ENCODE measurements at places on chromosomes 3 and 15.

- DNase-seq: no peak
Observed at GRCh38 chr3:48320996-48321395, 12.5 kb downstream of the SPINK8 start.

GRCh38 chr3:156530980-156531379 is 23.9 kb downstream of the SSR3 start:
- no peak for DNase-seq

DNA sequence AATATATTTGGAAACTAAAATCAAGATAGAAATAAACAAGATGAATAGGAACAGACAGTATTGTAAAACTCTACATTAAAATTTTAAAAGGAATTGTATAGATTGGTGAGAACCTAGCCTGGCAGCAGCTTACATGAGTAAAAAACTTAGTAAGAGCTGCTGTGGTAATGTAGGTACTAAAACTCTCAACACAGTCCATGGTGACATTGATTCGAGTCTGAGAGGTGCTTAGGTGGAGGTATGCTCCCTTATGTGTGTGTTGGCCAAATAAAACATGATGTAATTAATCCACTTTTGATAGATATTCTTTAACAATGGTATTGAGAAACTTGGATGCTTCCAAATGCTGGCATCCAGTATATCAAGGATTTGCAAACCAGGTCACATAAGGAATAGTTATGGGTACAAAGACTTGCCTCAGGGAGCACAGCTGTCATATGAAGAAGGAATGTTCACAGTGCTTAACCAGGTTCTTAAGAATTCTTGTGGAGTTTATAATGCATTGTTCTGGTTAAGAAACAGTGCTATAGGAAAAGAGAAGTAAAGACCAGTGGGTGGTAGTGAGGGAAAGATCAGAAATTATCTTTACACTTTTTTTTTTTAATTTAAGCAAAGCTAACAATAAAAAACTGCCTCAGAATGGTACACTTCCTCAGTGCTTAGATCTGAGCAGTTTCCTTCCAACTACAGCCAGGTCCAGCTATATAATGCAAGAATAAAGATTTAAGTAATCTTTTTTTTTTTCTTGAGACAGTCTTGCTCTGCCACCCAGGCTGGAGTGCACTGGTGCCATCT is 24.6 kb upstream of the IL20RB start:
- DNase-seq: no peak

DNA sequence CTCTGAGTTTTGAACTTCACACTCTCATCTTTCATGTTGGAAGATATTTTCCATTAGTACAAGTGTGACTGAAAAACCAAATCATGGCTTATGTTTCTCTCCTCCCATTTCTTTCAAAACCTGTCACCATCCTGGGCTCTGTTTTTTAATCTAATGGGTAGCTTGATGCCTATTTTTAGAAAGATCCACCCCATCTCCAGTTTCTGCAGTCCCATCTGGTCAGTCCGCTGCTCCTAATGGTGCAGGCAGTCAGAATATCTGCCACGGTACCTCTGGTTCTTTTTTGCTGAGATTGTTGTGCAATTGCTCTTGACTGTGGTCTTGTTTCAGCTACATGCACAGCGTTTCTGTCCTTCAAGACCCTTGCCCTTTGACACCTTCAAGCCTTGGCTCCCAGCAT is 240.9 kb upstream of the CADM2 start:
- DNase-seq: no peak

DNA sequence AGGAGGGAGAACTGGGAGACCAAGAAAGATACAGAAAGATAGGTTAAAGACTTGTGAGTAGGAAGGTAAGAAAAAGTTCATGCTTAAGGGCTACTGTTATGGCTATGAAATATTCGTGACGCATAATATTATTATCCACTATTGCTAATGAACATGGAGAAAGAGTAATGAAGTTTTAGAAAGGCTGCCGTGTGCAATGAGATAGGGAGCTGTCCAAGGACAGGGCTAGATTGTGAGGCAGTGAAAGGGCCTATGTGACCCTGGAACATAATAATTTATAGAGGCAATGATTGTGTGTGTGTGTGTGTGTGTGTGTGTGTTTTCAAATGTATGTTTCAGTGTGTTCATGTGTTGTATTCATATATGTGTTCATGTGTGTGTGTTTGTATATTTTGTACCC is 27.7 kb downstream of the MBNL1 start:
- DNase-seq: no peak

DNA sequence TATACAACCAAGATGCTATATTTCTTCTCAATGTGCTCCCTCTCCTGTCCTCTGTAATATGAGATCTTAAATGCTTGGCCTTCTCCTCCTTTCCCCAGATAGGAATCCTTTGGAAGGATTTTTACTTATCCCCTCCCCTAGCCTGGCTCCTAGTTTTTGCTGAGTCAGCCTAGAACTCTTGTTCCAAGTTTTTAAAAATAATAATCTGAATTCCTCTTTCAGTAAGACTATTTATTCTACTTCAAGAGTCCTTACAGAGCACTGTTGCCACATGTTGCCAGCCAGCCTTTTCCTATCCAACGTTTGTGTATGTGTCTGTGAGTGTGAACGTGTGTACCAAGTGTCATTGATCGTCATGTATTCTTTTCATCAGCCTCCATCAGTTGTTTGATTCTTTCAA is 11.0 kb upstream of the KCNMB2 start:
- no peak for DNase-seq

DNA sequence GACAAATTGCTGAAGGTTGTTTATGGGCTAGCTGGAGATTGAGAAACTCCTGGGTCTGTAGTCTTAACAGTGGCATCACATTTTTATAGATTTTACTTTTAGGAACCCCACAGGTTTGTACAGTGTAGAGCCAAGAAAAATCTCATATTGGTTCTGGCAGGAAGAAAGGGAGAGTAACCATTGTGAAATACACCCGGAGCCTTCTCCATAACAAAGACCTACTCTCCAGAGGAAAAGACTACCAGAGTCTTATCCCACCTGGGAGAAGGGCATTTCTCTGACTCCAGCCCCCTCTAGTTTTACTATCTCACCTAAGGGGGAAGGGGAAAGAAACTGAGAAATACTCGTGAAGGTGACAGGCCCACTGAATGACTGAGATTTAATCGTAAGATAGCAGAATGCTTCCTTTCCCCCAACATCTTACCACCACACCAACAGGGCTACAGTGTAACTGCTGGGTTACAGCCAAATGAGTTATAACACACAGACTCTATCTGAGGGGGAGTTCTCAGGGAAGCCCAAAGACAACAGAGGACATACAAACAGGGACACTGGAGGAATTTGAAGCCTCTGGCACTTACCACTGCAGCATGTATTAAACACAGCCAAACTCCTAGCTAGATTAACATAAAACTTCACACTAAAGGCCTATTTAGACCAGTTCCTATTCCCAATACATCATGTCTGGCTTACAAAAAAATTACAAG is 56.1 kb downstream of the SYN2 start:
- no peak for DNase-seq

- no peak for DNase-seq
Observed at GRCh38 chr15:57041416-57041815, 123.0 kb downstream of the TCF12 start.

DNA sequence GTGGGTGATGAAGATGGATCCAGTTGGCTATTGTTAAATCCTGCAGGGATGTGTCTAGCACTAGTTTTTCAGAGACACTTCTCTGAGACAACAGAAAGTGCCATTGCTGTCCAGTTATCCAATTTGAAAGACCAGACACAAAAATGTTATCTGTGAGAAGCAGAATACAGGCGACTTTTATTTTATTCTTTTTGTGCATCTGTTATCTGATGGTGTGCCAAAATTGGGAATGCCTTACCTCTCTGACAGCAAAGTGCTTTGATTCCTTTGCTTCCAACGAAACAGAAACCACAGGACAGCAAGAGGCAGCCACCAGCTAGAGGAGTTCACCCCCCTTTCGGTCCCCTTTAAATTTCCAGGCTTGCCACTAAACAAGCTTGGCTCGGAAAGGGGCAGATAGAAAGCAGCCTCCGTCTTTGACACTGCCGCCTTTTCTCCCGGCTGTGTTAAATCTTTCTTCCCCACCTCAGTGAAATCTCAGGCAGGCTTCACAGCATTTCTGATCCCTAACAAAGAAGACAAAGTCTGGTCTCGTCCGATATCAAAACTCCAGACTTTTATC is 17.7 kb upstream of the PRR20G start:
- no peak for DNase-seq

DNA sequence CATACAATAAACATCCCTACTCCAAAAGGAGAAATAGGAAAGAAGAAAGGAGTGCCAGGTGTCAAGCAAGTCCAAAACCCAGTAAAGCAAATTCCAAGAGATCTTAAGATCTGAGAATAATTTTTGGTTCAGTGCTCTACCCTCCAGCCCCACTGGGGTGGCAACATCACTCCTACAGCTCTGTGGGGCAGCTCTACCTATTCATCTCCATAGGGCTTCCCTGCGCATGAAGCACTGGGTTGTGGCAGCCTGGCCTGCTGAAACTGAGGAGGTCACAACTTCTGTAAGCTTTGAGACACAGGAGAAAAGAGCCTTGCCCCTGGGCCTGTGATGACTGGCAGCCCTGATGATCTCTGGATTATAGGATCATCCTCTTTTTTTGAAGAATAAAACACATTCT is 378.2 kb upstream of the SOX14 start:
- DNase-seq: no peak

DNA sequence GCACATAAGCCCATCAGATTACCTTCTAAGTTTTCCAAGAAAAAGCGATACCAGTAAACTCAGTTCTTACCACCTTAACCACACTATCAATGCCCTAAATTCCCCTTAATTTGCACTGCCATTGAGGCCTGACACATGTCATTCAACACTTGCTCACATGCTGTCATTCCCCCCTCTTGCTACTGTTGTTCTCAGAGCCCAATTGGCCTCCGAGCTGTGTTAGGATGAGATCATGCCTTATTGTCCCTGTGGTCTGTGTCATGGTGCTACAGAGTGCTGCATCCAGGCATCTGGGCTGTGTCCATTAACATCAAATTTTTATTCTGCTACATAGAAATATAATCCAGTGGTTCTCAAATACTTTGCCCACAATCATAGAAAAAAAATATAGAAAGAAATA is 213.6 kb downstream of the SSR3 start:
- no peak for DNase-seq

GRCh38 chr3:58051196-58051595 is 43.0 kb downstream of the FLNB start:
- DNase-seq: no peak

DNA sequence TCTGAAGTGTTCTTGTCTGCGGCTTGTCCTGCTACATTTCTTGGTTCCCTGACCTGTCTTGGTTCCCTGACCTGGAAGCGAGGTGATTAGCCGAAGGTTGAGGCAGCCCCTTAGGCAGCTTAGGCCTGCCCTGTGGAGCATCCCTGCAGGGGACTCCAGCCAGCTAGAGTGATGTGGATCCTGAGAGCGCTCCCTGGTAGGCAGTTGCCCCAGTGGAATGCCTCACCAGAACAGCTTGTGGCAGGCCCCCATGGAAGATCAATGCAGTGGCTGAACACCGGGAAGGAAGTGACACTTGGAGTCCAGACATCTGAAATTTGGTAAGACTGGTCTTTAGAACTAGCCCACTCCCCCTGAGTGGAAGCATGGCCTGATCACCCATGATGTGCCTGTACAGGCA is 5.5 kb upstream of the ROBO1 start:
- DNase-seq: no peak
